Esophagus squamous epithelium (tissue), 5 donors: ENCODE measurements at places on chromosomes 7 and 10.

GRCh38 chr10:61992671-61993668 lies 91.5 kb downstream of the ARID5B start:
- DNase-seq: no peak

DNA sequence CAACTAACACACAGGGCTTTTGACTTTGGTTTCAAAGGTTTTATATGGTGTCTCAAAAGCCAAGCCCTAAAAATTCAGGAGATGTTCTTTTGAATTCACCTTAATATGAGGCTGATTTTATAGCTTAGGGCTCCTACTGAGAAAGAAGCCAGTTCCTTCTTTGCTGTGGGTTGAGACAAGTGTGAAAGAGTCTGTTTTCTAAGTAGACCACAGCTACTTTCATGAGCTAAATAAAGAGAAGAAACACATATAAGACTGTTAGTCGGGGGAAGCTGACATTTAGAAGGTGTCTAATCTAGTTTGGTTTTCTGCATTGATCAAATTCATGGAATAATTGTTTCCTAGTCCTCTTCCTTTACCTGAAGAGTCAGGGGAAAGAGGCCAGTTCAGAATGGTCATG lies 332.1 kb upstream of the CELF2 start:
- DNase-seq: no peak

- no peak for DNase-seq
These were observed 69.5 kb upstream of the VOPP1 start for GRCh38 chr7:55641811-55642210.

DNA sequence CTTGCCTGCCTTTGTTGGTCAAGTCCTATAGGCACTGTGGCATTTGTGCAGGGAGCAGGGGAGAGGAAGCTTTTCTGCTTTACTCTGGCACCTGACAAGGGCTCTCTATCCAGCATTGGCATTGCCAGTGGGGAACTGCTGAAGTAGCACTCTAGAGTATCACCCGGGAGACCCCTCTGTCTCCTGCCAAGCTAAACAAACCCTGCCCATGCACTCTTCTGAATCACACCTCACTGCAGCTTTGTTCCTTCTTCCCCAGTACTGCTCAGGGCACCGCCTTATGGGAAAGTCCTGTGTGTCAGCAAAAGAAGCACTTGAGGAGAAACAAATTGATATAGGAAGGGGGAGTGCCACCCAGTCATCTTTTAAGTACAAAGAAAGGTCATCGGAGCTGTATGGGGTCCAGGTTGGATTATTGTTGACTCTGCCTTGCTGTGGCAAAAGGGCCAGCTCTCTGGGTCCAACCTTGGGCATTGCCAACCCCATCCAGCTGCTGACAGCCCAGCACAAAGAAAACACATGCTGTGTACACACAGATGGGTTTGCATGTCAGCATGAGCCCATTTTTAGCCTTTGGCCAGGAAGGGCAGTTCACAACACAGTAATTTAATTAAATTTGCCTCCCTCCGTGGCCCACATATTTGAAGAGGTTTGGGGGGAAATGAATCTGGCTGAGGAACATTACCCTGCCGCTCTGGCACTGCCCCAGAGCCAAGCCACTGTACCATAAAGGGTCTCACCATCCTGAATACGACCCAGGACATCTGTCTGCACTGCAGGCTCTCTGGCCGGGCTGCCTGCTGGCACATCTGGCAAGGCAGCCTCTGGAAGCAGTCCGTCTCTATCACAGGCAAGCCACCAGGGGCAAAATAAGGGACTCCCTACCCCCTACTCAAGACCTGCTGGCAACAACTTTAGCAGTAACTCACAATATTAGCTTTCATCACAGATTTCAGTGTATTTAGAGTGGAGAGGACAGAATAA lies 13.1 kb downstream of the LRRC4 start:
- no peak for DNase-seq

- no peak for DNase-seq
These were observed 27.3 kb downstream of the AGAP3 start for GRCh38 chr7:151113344-151114150.

GRCh38 chr10:132575320-132576201 lies 38.0 kb downstream of the INPP5A start:
- no peak for DNase-seq

DNA sequence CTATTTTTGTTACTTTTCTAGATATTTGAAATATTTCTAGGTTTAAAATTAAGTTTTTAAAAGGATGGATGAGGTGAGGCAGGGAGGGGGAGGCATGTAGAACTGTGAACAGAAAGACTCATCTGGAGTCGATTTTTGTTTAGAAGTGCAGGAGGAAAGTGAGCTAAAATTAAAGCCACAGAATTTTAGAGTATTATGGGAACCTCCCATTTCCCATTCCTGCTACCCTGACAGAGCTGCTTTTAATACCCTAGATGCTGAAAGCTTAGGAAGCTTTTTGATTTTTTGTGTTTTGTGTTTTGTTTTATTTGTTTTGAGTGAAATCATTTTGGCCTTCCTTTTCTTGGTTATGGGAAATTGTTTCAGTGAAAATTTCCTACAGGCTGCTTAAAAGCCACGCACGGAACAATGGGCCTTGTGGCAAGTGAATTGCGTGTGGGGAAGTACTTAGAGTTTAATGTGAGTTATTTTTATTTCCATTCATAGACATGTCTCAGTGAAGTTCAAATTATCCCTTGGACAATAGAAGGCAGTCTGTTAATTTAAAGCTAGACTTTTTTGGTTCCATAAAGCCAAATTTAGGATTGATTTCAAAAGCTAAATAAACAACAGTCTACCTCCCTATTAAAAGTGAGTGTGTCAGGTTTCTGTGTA lies 102.0 kb upstream of the HDAC9 start:
- DNase-seq: no peak

DNA sequence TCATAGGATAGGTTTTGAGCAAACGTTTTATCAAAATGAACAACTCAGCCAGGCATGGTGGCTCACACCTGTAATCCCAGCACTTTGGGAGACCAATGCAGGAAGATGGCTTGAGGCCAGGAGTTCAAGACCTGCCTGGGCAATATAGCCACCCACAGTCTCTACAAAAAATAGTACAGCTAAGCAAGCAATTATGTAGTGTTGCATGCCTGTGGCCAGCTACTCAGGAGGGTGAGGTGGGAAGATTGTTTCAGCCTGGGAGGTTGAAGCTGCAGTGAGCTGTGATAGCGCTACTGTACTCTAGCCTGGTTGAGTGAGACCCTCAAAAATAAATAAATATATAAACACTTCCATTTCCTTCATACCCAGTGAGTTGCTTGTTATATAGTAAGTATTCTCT lies 67.1 kb downstream of the LSMEM1 start:
- DNase-seq: no peak

DNA sequence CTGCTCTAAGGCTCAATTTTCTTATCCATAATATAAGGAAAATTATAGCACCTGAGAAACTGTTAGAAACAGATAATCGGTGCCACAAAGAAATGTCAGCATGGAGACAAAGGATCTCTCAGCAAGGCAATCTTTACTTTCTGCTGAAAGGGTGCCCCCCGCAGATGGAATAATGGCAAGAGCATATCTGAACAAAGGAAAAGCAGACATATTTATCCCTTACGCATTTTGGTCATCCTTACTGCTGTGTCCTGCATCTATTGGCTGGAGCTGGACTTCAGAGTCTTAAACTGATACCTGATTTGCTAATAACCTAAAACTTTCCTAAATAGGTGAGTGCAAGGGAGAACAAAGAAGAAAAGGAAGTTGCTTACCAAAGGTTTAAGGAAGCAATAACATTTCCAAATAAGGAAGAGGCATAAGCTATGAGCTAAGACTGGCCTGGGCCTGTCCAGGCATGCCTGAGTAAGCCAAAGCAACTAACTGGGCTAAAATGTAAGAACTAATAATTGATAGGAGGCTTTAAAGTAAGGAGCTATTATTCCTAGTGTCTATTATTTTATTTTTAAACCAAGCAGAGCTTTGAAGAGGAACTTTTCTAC lies 39.6 kb upstream of the ELMO1 start:
- no peak for DNase-seq

DNA sequence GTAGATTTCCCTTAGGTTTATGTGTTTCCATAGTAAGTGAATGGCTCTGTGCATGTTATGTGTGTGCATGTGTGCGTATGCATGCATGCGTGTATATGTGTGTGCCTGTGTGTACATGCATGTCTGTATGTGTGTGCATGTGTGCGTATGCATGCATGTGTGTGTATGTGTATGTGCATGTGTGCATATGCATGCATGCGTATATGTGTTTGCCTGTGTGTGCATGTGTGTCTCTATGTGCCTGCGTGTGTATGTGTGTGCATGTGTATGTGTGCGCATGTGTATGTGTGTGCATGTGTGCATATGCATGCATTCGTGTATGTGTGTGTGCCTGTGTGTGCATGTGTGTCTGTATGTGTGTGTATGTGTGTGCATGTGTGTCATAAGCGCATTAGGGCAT lies 98.8 kb upstream of the AGBL3 start:
- DNase-seq: no peak

GRCh38 chr7:818031-818699 lies 14.1 kb upstream of the SUN1 start:
- no peak for DNase-seq

GRCh38 chr7:132511921-132512320 lies 64.3 kb downstream of the PLXNA4 start:
- no peak for DNase-seq

- DNase-seq: no peak
These were observed 39.5 kb downstream of the ERCC6 start for GRCh38 chr10:49499305-49499851.

GRCh38 chr7:113722006-113722405 lies 196.8 kb downstream of the PPP1R3A start:
- no peak for DNase-seq

DNA sequence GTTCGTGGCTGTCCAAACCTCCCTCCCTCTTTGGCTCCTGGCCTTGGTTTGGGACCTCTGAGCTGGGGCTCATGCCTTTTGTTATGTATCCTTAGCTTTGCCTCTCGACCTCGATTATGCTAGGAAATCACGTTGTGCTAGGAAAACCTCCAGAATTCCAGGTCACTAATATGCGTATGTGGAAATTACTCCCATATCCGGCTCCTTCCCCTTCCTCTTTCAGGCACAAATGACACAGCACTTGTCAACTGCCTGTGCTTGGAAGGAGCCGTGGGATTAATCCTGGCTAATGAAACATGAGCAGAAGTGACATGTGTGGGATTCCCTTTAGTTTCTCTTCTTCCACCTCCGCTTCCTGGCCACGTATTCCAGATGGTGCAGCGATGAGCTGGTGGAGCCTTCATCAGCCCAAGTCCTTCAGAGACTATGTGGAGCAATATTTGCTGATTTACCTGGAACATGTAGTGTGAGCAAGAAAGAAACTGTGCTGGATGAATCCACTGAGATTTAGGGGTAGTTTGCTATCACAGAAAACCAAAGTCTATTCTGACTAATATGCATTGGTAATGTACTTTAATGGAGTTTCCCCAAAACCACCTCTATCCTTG lies 149.2 kb downstream of the REEP3 start:
- no peak for DNase-seq

DNA sequence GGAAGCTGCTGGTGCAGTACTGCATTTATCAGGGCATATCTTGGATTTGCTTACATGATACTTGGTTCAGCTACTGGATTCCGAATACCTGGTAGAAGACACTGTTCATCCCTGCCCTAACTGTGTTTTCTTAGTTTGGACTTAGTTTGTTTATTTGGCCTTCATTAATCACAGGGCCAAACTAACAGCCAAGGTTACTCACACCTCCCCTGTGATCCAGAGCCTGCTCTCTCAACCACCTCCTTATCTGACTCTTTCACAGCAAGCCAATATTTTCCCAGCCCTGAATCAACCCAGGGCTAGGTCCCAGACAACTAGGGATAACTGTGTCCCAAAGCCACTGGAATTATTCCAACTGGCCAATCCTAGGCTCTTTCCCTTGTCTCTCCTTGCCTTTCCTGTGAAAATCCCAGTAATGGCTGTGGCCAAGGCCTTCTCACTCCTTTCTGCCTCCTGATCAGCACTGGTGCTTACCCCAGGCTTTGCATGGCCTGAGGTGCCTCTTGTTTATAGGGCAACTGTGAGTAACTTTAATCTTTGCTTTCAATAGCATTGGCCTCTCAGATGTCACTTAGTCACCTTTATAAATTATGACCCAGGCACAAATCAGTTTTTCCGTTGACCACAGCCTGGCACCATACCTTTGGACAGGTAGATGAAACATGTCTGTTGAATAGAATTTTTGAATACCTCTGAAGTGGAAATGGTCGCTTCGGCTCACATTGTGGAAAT lies 9.3 kb upstream of the JCAD start:
- DNase-seq: no peak

- no peak for DNase-seq
These were observed 40.9 kb upstream of the ZNF365 start for GRCh38 chr10:62333135-62333889.

GRCh38 chr10:98533746-98534445 lies 87.2 kb upstream of the HPS1 start:
- DNase-seq: no peak

GRCh38 chr10:7428673-7429350 lies 18.0 kb upstream of the SFMBT2 start:
- no peak for DNase-seq

GRCh38 chr10:70552586-70552985 lies 50.0 kb downstream of the PRF1 start:
- DNase-seq: no peak

DNA sequence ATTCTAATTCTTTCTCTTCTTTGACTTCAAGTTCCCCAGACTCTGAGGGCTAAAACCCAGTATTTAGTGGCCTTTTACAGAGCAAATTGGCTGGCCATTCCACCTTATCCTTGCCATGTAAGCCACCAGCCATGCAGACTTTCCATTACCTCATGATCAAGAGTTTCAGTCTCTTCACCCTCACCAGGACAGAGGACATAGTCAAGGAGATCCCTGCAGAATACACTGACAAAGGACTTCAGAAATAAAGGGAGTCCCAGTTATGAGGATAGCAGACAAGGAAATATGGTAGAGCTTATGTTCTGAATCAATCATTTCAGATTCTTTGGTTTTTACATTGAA lies 1080.4 kb upstream of the C7orf33 start:
- DNase-seq: no peak

- DNase-seq: no peak
These were observed 24.4 kb downstream of the NAPEPLD start for GRCh38 chr7:103124429-103124979.

GRCh38 chr7:2986561-2986960 lies 57.1 kb downstream of the CARD11 start:
- DNase-seq: no peak

DNA sequence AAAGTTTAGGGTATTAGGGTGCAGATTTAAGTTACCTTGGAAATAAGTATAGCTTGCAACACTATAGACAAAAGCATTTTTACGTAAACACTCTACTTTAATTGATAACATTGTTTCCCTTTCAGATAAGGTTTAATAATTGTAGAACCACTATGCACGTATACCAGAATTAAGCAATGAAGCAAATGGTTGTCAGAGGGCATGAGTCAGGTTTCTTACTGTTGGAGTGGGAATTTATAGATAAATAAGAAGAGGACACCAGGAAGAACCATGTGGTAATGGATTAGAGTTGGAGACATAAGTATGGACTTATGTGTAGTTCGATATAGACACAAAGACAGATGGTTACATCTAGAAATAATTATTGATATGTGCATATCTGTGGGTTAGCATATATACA lies 355.6 kb downstream of the ETV1 start:
- no peak for DNase-seq
